ENCODE measurements at places on chromosomes 2 and 18.

DNA sequence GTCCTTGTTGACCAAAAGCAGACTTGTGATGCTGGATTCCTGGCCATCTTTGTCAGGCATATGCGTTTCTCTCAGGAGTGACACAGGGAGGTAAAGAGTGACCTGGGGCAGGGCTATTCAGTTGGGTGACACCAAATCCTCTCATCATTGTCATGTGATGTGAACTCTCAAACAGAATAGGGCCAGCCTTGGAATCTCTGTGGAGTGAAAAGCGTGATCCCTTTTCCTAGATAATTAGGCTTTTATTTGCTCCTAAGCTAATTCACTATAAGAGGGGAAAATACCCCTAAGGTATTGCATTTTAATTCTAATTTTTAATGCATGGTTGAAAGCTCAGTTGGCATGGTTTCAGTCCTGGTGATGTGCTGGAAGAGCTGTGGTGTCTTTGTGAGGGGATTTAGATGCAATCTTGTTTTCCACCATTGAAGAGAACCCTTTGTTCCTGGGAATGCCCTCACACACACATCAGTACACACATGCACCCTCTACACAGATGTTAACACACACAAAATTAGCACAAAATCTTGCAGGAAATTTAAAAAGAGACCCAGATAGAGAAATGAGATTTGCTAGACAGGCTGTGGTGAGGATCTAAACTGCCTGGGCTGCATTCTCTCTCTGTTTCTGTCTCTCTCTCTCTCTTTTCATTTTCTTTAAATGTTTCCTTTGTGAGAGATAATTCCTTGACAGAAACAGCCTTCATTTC, 349.9 kb downstream of the TSN start:
- no peak for DNase-seq

- peak; percentile 53 for DNase-seq
Observed at GRCh38 chr2:218658671-218659257, 659 bp downstream of the ZNF142 start.

GRCh38 chr18:37516361-37516853, 49.2 kb downstream of the CELF4 start:
- no peak for DNase-seq

GRCh38 chr18:10343778-10344177, 110.7 kb upstream of the APCDD1 start:
- no peak for DNase-seq

Measured in T47D (cell line).